ENCODE measurements at places on chromosomes 12 and 14. TPM values are rescaled to one million over a fixed set of nuclear protein-coding genes. Genes with fewer than 3 reads are reported as not detected.

DNA sequence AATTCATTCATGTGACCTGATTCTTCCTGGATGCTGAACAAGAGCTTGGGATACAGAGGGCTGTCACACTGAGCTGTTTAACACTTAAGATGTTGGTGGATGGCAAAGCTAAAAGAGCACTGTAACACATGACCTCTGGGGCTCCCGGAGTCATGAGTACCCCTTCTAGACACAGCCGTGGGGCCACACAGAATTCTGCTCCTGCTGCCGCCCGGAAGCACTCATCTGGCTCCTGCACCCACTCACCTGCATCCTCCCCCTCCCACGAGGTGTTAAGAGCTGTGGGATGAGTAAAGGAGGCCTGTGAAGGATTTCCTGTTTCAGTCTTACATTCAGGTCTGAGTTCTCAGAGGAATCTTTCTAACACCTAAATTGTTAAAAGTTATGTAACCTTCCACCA lies 78.0 kb upstream of the SSTR1 start:
- DNase-seq, result no peak

DNA sequence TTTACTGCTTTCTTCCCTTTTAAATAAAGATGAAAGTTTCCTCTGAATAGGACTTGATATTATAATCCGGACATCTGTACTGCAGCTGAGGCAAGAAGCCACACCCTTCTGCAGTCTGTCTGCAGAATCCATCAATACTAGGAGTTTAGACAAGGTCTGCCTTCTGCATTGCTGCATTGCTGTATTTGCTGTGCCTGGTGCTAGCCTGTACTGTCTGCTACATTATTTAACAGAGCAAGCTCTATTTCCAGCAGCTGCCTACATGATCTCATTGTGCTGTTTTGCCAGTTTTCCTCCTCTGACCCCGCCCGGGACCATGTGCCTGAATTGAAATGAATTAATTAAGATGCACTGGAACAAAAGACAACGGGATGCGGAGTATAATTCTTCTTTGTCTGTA lies 1.7 kb downstream of the TUBA1A start:
- DNase-seq, result no peak

- no peak for DNase-seq
These were observed 103.7 kb downstream of the SLC38A1 start for GRCh38 chr12:46165191-46165590.

Gene TEX52
- total RNA-seq, result 0.34 TPM

DNA sequence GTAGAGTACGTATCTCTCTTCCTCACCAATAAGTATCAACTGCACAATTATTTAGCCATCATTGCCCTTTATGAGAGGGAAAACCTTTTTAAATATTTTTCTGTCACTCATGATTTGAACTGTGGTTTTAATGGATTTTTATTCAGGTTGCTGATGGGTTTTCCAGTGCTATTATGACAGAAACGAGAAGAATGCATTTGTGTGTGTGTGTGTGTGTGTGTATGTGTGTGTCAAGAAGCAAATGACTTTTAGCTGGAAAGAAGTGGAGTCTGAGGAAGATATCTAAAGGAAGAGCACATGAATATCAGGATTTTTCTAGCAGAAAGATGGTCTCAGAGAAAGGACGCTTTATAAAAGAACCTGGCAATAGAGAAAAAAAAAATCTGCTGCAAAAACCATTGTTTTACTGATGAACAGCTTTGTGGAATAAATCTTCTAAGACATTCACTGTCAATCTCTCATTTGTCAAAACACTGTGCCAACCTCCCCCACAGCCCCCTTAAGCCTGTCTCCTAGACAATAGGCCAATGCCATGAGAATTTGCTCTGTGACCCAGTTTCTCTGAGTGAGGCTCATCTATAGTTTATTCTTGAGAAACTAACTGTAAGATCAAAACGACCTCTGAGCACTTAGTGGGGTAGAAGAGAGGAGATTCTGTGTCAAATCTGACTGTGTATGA lies 417.7 kb downstream of the FLRT2 start:
- no peak for DNase-seq

DNA sequence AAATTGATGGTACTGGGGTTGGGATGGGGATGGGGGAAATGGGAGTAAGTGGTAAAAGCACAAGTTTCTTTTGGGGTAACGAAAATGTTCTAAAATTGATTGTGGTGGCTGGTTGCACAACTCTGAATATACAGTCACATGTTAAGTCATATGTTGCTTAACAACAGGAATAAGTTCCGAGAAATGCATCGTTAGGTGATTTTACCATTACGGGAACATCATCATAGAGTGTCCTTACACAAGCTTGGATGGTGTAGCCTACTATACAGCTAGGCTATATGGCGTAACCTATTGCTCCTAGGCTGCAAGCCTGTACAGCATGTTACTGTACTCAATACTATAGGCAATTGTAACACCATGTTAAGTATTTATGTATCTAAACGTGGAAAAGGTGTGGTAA lies 31.0 kb downstream of the ITGA7 start:
- DNase-seq, result no peak

Gene EML5
- 2.9 TPM for total RNA-seq

Measured in activated naive CD8-positive, alpha-beta T cell treated with anti-CD3 and anti-CD28 coated beads, Interleukin-2, amount 10 ng/mL, durations not matched to agents 7 days and 5 days (primary cell).